ENCODE measurements at places on chromosomes 6 and 20.
A peak's percentile ranks its signal among the peaks of the same experiment; 100 is the strongest.

DNA sequence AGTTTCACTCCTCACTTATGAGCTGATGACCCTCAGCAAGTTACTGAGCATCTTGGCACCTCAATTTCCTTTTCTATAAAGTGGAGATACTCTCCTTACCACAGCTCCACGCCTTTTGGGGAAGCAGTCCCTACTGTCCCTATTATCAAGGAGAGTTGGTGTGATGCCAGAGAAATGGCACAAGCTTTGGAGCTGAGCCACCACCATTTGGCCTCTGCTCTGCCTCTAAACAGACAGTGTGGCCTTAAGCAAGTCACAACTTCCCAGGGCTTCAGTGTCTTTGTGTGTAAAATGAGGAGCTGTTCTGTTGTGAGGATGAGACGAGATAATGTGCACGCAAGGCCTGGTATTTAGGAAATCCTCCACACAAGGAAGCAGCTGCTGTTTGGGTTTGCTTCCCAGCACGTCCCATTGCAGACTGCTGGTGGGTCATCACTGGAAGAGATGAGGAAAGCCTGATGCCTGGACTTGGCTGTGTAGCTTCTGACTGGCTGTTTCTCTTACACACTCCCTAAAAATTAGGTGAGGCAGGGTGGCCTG is 18.5 kb downstream of the NSFL1C start:
- DNase-seq, result no peak

DNA sequence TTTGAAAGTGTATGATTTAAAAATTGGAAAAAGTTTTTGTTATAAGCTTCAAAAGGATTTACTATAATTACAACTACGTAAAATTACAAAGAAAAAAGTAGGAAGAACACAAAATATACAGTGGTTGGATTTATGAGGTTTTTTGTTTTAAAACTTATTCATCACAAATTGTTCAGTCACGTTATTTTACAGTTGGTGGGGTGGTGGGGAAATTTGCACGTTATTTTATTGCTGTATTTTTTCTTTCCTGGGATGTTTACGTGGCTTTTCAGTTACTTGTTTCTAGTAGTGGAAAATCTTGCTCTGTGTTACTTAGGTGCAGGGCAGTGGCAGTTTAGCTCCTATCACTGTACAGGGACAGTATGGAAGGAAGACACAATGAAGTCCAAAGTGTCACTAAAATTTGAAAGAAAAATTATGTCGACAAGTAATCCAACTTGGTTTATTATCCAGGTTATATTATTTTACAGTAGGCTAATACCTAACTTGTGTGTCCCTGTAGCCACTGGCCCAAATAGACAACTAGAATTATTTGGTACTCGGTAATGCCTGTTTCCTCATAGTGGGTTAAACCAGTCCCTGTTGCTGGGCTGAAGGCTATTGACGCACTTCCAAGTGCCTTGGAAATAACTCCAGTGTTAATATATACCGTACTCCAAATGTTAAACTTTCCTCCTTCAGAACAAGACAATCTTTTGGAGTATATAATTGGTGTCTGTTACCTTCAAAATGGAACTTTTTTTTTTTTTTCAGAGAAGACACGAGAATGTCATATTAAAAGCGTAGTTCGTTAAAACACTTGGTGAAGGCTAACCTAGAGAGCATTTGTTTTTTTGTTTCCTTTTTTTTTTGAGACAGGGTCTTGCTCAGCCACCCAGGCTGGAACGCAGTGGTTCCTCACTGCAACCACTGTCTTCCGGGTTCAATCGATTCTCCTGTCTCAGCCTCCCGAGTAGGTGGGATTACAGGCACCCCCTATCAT is 4.6 kb downstream of the JARID2 start:
- no peak for DNase-seq

DNA sequence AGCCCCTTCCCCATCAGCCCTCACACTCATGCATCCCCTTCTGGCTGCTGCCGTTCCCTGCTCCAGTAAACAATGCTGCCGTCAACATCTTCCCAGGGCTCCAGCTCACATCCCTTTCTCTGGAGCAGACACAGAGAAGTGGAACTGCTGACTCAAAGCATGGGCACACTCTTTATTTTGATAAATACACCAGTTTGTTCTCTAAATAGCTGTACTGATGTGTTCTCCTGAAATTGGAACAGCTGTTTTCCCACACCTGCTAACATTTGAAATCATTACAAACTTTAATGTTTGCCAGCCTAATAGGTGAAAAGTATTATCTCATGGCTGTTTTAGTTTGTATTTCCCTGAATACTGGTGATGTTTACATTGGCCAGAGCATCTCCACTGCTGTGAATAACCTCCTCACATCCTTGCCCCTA is 102.1 kb upstream of the NXT1 start:
- no peak for DNase-seq

- peak; percentile 69 for DNase-seq
These were observed 94.9 kb downstream of the RFX6 start for GRCh38 chr6:116971959-116972358.

DNA sequence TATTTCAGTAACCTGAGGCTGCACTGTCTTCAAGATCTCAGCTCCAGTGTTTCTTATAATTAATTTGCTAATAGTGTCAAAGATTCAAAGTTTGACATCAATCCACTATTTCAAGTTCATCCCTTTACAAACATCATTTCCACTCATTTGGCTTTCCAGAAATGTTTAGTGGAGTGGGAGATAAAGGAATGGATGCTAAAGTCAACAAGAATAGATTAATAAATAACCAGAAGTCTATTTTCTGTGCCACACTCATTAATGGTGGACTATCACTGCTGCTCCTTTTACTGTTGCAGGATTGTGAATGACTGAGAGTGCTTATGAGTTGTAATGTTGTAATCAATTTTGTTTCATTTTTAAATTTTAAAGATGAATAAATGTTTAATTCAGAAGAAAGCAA is 28.4 kb upstream of the EPM2A start:
- no peak for DNase-seq

GRCh38 chr6:122082370-122082769 is 317.1 kb upstream of the HSF2 start:
- no peak for DNase-seq

- DNase-seq, result no peak
These were observed 47.3 kb downstream of the L3MBTL3 start for GRCh38 chr6:130065609-130066156.

DNA sequence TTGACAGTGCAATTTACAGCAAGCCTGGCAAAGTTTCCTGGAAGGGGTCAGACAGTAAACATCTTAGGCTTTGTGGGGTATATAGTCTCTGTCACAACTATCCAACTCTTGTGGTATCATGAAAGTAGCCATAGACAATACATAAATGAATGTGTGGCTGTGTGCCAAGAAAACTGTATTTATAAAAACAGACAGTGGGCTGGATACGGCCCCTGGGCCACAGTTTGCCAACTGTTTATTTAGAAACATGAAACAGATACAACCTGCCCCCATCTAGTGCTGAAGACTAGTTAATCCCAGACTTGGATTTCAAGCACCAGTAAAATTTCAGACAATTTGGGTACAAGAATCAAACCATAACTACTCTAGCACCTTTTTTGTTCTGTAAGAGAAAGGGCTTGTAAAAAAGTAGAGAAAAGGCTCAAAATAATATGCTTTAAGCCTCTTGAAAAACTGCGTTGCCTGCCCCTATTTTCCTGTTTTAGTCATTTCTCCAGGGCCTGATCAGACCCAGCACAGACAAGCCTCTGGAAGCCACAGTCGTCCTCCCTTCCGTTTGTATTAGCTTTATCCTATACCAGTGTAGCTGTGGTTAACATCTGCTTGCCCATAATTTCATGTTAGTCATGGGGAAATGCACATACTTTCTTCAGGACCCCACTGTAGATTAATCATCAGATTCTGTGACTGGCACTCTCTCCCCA is 30.8 kb downstream of the JAG1 start:
- DNase-seq, result no peak

GRCh38 chr6:146650799-146651481 is 52.2 kb downstream of the ADGB start:
- DNase-seq, result no peak

- no peak for DNase-seq
These were observed 139.5 kb downstream of the BCAS1 start for GRCh38 chr20:53930651-53931504.

GRCh38 chr6:28729501-28730402 is 194.0 kb downstream of the TRIM27 start:
- peak; percentile 17 for DNase-seq

DNA sequence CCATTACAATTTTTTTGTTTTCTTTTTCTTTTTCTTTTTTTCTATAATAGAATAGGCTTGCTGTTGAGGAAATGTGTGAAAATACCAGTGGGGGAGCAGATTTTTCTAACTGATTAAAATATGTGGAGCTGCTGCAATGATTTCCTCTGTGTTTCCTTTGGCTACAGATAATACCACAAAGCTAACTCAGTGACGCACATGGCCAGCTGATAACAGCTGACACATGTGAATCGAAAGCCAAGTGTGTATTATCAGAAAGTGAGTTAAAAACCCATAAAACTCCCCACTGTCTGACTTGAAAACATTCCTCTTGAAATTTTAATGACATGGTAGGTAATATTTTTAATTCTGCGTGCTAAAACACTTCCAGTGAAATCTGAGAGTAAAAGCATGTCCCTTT is 70.8 kb upstream of the AHI1 start:
- peak; percentile 86 for DNase-seq

DNA sequence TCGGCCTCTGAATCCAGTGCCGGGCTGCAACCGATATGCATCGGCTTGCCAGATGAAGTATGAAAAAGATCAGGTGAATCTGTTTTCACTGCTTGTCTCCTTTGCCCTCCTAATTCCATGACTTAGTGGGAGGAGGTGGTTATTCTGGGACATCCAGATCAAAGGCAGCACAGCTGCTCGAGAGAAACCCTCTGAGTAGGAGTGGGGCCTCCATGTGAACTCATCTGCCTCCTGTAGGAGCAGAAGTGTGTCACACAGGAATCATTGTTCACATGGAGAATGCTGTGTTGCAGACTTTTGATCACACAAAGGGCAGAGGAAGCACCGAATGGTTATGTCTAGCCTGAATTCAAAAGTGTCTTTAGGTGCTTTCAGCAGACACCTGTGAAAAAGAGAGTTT is 73.1 kb upstream of the SLC22A1 start:
- no peak for DNase-seq

- peak; percentile 49 for DNase-seq
These were observed 4.0 kb upstream of the FAM110A start for GRCh38 chr20:829551-829950.

GRCh38 chr6:15526212-15526701 is 136.6 kb downstream of the DTNBP1 start:
- DNase-seq, result no peak

DNA sequence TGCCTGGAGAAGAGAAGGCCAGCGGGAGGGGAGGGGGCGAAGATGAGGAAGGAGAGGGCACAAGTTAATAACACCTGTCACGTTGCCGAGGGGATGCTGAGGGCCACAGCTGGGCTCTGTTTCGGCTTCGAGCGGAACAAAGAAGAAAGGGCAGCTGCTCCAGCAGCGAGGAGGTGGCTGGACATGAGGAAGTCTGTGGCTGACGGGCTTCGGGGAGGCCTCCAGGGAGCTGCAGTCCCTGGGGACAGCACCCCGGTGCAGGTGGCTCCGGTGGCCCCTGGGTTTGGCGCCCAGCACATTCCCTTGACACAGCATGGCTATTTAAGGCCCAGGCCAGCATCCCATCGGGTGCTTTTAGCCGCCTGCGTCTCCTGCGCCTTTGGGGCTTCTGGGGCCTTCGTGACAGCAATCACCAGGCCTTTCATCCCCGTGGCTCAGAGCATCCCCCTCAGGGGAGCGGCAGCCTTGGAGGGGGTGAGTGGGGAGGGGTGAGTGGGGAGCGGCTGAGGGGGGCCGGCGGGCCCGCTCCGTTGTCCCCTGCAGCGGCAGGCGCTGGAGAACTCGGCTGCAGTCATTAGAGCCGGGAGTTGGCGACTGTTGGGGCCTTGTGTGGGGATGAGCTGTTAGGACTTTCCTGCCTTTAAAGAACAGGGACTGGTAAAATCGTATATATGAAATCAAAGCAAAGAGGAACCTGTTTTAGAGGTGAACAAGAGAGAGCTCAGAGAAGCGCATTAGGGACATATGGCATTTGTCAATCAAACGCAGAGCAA is 99.0 kb downstream of the TMEM242 start:
- no peak for DNase-seq

- DNase-seq, result no peak
These were observed 40.9 kb downstream of the GSTA4 start for GRCh38 chr6:52953911-52954839.

GRCh38 chr6:95742767-95743289 is 165.5 kb downstream of the MANEA start:
- no peak for DNase-seq

- DNase-seq, result no peak
These were observed 308.8 kb upstream of the EPHA7 start for GRCh38 chr6:93728150-93728549.

DNA sequence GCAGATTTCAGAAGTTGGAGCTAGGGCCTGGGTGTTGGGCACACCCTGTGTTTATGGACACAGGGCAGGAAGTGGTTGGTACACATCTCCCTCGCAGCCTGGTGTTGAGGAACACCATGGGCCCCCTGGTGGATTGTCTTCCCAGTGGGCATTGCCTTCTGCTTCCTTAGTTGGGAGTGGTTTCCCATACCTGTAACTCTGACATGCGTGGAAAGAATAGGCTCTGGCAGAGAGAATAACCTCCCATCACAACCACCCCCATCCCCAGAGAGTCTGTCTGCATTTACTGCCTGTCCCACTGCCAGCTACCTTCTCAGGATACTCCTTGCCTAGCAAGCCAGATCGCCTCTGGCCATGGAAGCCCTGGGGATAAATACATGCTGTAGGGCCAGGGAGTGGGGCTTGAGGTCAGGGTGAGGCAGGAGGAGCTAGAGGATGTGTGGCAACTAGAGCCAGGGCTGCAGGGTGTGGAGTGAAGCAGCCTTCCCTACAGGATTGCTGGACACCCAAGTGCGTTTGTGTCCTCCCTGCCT is 14.7 kb downstream of the LRRC73 start:
- peak; percentile 28 for DNase-seq

DNA sequence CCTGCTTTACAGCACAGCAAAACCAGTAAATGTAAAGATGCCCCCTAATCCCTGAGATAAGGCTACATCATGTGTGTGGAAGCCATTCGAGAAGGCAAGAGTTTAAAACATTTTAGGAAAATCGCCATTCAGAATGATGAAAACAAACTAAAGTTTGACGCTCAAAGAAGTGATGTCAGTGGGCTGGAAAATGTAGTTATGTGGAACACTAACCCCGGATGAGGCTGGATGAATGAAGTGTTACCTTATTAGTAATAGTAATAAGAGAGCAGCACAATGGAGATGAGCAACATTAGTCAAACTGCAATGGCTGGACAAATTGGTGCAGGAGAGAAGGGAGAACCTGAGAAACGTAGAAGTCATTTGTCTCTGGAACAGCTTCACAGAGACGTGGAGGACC is 130.7 kb upstream of the ARID1B start:
- DNase-seq, result no peak

- no peak for DNase-seq
These were observed 334.1 kb downstream of the COL12A1 start for GRCh38 chr6:74871757-74872156.

DNA sequence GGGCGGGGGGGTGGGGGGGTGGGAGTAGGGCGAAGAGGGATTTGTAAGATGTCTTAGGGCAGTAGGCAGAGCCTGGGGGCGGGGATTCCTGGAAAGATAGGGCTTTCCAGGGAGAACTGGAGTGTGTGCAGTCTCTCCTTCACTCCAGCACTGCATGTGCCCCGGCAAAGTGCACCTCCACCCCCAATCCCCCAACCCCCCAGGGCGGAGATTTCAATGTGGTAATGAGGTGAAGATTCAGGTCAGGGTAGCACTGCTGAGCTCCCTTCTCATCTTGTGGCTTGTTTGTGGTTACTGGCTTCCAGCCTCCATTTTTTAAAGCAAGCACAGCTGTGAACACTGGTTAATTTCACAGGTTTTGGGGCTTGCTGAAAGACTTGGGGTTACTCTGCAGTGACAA is 5.9 kb downstream of the TMEM239 start:
- peak; percentile 35 for DNase-seq

- DNase-seq, result no peak
These were observed 187.8 kb downstream of the ANKRD60 start for GRCh38 chr20:58040447-58041290.

All from hematopoietic multipotent progenitor cell treated with erythropoietin and hydrocortisone succinate and interleukin-3 and kit ligand, for 6 days (in vitro differentiated cells).